ENCODE measurements at places on chromosomes 5 and 9.

GRCh38 chr9:126228111-126228780 is 98.4 kb upstream of the MVB12B start:
- DNase-seq: no peak

DNA sequence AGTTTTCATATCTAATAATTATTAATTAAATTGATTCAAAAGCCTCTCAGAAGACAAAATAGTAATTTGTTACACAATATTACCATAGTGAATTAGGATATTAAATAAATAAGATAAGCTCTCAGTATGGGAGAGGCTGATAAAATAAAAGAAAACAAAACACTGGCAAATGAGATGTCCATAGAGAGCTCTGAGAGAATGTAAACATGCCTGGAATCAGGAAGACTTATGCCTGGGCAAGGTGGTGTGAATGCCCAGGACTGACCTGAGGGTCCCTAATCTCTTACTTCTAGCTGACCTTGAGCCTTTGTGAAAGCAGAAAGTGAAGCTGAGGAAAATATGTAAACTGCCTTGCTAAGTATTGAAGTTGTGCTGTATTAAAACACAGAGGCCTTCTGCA is 616.5 kb downstream of the PTPRD start:
- DNase-seq: no peak

DNA sequence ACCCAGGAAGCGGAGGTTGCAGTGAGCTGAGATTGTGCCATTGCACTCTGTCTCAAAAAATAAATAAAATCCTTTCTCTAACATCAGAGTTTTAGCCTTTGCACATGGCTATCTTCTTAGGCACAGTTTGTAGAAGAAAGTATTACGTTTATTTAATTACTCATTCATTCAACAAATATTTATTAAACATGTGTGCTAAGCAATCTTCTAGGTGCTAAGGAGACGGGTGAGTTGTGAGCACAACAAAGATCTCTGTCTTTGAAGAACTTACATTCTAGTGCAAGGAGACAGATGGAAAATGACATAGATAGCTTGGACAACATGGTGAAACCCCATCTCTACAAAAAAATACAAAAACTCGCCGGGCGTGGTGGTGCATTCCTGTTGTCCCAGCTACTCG is 122.3 kb upstream of the MYO10 start:
- no peak for DNase-seq

GRCh38 chr5:58912116-58912515 is 329.2 kb downstream of the RAB3C start:
- DNase-seq: no peak

- DNase-seq: no peak
Observed at GRCh38 chr9:7534211-7534935, 265.2 kb downstream of the DMAC1 start.

DNA sequence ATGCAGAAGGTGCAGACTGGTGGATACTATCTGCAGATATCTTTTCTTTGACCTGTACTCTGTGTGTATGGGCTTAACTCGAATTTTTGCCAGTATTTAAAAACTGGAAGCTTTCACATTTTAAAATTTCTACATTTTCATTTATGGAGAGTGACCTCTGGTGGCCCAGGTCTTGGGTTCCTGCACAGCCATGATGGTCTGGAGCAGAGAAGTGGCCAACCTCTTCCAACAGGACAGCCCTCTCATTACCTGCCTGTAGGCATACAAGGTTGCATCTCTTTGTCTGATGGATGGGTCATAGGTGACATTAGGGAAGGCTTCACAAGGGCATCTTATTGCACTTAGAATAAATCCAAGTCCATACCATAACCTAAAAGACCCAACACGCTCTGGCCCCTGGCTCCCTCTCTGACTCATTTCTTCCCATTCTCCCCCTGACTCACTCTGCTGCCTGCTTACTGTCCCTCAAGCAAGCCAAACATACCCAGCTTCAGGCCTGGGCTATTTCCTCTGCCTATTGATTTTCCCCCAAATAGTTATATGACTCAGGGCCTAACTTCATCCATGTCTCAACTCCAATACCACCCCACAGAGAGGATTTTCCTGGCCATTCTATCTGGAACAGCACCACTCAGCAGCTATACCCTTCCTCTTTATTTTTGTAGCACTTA is 113.3 kb upstream of the SLC1A3 start:
- DNase-seq: no peak

DNA sequence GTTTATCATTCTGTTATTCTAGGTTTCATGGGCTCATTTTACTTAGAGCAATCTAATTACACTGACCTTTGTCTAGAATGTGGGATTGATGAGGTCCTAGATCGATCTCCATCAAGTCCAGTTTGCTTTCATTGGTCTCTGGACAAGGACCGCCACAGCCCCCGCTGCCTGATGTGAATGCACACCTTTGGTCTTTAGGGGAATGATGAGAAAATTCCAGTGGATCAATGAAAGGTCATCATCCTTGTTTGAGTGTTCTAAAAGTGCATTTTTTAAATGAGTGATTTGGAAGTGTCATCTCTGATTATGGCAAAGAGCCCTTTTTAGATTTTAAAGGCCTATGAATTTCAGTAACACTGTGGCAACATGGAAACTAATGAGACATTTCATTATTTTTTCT is 2.2 kb upstream of the ANKH start:
- DNase-seq: no peak

- DNase-seq: no peak
Observed at GRCh38 chr5:55885359-55885758, 34.2 kb downstream of the IL31RA start.

DNA sequence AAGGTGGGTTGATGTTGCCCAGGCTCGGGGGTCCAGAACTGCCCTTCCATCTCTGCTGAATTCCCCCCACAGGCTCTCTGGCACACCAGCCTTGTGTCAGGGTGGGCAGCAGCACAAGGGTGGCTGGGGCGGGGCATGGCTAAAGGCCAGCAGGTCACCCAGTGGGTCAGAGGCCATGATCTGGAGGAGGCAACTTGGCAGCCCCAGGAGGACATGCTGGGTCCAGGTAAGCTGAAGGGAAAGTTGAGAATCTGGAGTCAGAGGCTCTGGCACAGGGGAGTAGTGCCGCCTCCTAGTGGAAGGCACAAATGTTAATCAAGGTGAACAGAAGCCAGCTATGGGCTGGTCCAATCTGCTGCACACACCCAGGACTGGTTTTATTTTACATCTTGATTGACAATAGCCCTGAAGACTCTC is 6.2 kb downstream of the TMEM8B start:
- no peak for DNase-seq

- DNase-seq: peak; percentile 84
Observed at GRCh38 chr5:343461-344401, 22.2 kb downstream of the AHRR start.

GRCh38 chr9:121360601-121361374 is 9.3 kb downstream of the STOM start:
- no peak for DNase-seq

- DNase-seq: no peak
Observed at GRCh38 chr9:130634191-130634768, 30.1 kb upstream of the PRDM12 start.

DNA sequence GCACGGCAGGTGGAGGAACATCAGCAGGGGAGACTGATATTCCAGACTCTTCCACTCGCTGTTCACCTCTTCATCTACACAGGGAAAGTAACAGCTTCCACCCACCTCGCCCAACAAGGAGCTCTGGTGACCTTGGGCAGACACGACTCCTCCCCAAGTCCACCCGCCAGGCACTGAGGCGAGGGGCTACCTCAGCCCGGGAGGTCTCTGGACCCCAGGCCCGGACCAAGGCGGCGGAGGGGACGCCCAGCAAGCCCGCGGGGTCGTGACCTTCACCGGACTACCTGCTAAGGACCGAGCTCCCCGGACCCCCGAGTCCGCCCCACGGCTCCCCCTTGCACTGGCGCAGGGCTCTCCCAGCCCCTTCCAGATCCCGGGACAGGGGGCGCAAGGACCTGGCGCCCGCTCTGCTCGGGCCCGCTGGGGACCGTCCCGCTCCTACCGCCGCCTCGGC is 70.2 kb upstream of the LPCAT1 start:
- DNase-seq: no peak

Data from eye (tissue), 1 donor.